Endodermal cell (in vitro differentiated cells): ENCODE measurements at places on chromosomes 2 and 18.
A peak's percentile ranks its signal among the peaks of the same experiment; 100 is the strongest.

DNA sequence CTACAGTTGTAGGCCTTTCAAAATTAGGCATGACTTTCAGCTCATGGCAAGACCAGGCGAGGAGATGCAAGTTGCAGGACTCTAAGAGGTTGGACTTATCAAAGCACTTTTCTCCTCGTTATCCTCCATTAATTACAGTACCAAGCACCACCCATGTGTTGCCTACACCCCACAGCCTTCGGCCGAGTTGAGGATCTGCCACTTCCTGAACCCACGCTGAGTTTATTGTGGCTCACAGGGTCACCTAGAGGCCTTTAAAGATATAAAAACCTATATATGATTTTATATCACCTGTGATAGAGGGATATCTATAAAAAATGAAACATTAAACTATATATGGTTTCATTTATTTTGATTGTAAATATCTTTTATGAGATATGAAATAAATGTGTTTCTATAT is 2.6 kb downstream of the UGT1A10 start:
- DNase-seq: no peak

- DNase-seq: no peak
These were observed 13.7 kb downstream of the RND3 start for GRCh38 chr2:150473767-150474166.

- no peak for DNase-seq
These were observed 147.6 kb upstream of the ITGA4 start for GRCh38 chr2:181309586-181309985.

DNA sequence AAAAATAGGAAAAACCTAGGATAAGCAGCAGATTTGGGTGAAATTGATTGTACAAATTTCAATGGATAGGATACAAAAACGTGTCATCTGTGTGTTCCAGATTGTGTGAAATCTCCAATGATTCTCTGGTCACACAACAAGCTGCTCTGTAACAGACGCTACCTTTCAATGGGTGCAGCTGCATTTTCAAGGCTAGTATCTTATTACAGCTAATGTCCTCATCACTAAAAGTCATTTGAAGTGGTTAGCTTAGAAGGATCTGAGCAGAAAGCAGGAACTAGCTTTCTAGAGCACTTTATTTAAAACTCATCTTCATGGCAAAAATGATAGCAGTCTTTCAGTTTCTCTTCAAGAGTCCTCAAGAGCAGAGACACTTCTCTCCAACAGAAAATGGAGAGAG is 364.6 kb downstream of the LRP1B start:
- no peak for DNase-seq

DNA sequence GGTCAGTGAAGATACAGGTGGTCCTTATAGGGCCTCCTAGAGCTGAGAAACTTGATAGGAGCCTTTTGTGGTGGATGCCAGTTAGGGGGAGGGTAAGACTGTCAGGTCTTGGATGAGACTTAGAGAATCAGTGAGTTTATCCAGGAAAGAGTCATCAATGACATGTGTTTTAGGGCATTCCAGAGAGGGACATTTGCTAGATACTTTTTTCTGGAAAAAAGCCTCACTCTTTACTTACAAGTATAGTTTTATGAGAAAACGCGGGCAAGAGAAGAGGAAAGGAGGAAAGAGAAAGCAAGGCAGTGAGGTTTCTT is 24.5 kb upstream of the MSGN1 start:
- DNase-seq: no peak

GRCh38 chr2:46381263-46381849 is 84.1 kb downstream of the EPAS1 start:
- DNase-seq: peak; percentile 33

DNA sequence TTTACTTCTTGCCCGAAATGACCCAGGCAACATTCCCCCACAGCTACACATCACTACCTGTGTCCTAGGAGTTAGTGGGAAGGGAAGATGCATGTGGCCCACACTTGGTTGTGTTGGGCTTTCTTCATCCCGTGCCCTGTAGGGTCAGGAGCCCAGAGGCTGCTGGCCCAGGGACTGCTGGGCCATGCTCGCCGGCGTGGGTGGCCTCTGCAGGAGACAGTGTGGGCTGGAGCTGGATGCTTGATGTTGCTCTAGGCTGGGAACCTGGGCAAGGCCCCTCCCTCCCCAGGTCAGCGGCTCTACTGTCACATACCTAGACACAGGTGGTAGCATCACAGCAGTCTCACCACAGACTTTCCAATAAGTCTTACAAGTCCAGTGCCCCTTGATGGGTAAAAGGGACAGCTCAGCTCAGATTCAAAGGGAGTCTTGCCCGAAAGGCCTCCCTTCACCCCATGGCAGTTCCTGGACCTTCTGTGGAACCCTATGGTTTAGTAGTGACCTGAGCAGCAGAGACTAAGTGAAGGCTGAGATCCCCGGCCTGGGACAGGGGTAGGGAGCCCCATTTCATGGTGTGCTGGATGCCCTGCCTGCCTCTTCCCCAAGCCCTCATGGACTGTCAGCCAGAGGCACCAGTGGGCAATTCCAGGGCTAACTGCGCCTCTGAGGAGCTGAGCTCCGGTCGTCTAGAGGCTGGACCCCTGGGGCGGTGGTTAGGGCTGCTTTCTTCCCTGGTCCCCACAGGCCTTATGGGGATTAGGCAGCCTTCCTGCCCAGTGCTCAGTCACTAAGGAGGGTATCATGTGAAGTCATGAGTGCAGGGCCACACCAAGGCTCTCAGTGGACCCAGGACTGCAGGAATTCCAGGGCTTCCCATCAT is 45.4 kb upstream of the FAHD2A start:
- DNase-seq: peak; percentile 16

DNA sequence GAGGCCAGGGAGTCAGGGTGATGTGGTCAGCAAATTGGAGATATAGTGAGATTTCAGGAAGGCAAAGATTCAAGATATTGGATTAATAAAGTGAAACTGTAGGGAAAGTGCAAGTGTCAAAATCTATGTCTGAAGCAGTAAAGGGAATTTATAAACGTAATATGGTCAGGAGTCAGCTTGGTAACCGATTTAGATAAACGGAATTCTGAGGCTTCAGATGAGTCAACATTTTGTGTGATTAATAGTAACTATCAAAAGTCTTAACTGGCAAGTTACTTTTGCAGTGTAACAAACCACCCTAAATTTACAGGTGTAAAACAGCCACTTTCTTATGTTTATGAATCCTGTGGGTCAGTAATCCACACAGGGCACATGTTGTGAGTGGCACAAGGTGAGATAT is 10.9 kb downstream of the MTX2 start:
- no peak for DNase-seq

DNA sequence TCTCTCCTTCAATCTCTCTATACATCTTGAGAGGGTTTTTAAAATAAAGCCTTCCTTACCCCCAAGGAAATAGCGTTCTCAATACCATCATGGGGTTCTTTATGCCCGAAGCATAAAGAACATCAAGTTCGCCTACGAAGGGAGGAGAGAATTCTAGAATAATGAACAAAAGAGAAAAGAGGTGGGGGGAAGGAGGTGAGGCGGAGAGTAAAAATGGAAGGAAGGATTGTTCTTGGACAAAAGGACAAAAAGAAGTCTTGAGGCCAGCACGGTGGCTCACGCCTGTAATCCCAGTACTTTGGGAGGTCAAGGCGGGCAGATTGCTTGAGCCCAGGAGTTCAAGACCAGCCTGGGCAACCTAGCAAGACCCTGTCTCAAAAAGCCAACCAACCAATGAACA is 319.8 kb upstream of the NCKAP5 start:
- DNase-seq: no peak

GRCh38 chr2:69717861-69718273 is 24.1 kb upstream of the ANXA4 start:
- DNase-seq: peak; percentile 75

DNA sequence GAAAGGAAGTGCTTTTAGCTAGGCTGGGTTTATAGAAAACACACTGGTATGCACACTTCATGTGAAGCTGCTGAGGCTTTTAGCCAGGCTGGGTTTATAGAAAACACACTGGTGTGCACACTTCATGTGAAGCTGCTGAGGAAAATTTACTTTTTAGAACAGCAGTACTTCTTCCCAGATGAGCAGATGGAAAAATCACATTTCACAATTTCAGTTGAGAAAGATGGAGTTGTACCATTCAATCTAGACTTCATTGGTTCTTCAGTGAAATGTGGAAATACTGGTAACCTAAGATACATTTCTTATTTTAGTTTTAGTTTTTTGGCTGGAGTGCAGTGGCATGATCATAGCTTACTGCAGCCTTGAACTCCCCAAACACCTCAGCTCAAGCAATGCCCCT is 11.1 kb downstream of the SNTG2 start:
- DNase-seq: no peak

GRCh38 chr2:167431949-167432348 is 543.7 kb downstream of the XIRP2 start:
- no peak for DNase-seq

- no peak for DNase-seq
These were observed 404.6 kb upstream of the CWC22 start for GRCh38 chr2:180411661-180412060.

DNA sequence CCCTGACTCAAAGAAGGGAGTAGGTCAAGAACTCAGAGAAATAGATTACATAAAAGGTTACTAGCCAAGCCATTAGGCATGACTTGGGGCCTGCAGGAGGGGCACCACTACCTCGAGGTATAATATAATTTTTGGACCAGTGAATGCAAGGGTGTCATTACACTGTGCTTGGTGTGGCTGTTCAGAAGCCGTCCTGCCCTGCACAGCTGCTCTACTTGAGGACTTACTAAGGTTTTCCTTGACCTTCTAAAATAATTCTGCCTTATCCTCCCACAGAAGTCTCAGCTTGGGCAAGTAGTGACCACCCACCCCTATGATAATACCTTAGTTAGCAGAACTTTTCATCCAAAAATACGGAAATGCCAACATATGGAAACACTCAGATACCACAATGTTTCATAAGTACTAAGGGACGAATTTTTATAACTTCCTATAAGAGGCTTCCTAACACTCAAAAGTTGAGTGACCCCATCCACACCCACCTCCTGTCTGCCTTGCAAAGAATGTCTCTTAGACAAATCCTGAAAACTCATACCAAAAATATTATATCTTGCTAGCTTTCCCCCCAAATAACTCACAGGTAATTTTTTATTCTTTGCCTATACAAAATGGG is 17.7 kb upstream of the ATG16L1 start:
- no peak for DNase-seq

- no peak for DNase-seq
These were observed 336.9 kb downstream of the BCL11A start for GRCh38 chr2:60216452-60216995.

GRCh38 chr2:36246320-36246990 is 109.1 kb upstream of the CRIM1 start:
- no peak for DNase-seq

GRCh38 chr18:74654638-74655037 is 57.0 kb downstream of the ZNF407 start:
- no peak for DNase-seq

DNA sequence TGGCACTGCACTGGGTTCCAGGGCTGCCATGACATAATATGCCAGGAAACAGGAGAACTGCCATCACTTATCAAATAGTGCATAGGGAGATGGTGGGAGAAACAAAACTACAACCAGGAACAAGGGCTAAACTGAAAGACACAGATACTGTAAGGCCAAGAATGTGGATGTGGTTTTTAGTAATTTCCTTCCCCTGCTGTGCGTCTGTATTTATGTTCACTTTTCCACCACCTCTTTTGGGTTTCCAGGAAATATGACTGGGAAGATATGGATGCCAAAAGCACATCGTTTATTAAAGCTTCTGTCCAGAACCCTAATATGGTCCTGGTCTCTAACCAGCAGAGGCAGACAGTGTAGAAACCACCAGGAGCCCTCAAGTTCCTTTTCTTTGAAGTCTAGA is 759.7 kb upstream of the FANCL start:
- DNase-seq: no peak

DNA sequence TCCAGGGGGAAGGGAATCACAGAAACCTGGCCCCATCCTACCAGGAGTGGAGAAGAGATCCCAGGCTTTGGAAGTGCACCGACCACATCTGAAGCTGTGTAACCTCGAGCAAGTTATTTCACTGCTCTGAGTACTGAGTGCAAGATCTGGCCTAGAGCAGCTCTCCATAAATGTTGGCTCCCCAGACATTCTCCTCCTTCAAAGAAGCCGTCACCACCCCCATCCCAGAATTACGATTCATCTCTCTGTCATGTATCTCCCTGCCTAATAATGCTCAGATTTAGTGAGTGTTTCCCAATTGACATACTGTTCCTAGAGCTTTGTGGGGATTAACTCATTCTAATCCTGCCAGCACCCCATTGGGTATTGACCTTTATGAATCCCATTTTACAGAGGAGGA is 51.7 kb downstream of the TNS1 start:
- DNase-seq: no peak

GRCh38 chr2:23244617-23245016 is 140.4 kb upstream of the KLHL29 start:
- DNase-seq: no peak

GRCh38 chr18:9323750-9324445 is 10.7 kb upstream of the TWSG1 start:
- DNase-seq: no peak

DNA sequence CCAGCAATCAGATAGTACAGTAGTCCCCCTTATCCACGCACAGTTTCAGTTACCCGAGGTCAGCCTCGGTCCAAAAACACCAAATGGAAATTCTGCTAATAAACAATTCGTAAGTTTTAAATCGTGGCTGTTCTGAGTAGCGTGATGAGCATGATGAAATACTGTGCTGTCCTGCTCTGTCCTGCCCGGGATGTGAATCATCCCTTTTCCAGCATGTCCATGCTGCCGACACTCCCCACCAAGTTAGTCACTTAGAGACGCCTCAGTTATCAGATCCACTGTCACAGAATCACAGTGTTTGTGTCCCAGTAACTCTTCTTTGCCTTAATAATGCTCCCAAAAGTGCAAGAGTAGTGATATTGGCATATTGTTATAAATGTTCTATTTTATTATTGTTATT is 62.1 kb downstream of the MEX3C start:
- DNase-seq: no peak

DNA sequence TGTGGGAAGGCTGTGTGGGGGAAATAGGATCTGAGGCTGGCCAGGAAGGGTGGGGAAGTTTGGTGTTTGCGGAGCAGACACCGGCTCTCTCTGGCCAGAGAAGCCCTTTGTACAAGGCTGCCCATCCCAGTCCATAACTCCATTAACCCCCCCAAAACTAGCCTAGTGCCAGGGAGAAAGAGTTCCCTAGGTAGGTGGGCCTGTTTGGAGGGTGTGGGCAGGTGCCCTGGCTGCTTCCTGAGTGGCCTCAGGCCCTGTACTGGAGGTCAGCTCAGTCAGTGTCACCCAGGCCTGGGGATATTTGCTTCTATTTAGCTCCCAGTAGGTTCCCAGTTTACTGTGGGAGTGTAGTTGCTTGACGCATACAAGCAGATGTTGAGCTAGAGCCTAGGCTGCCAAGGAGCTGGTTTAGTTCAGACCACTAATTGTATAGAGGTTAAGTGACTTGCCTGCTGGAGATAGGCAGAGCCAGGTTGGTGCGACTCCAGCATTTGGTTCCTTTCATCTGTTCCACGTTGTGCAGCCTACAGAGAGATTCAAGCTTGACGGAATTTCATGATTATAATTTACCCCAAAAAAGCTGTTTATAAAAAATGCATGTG is 2.9 kb upstream of the GREB1 start:
- DNase-seq: peak; percentile 39

- DNase-seq: no peak
These were observed 1130.1 kb upstream of the CELF4 start for GRCh38 chr18:38695559-38696280.
